ENCODE measurements at places on chromosomes 11 and 22. TPM values are rescaled to one million over a fixed set of nuclear protein-coding genes. Genes with fewer than 3 reads are reported as not detected.
A peak's percentile ranks its signal among the peaks of the same experiment; 100 is the strongest.

DNA sequence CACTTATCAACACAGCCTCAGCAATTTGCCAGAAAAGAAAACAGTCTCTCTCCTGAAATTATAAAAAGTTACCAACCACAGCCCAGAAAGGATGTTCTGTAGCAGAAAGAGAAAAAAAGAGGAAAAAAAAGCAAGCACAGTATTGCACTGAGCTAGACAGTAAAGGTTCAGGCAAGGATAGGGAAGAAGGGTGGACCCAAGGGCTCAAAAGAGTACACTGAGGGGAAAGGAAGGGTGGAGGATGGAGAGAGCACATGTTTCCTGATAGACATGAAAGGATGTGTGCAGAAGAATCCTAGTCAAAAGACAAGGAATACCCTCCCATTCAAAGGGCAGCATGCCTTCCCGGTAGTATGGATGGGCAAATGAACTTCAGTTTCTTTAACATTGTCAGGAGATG lies 59.1 kb downstream of the RRAS2 start:
- no peak for DNase-seq

Gene TNNI2
- 432 TPM for total RNA-seq

DNA sequence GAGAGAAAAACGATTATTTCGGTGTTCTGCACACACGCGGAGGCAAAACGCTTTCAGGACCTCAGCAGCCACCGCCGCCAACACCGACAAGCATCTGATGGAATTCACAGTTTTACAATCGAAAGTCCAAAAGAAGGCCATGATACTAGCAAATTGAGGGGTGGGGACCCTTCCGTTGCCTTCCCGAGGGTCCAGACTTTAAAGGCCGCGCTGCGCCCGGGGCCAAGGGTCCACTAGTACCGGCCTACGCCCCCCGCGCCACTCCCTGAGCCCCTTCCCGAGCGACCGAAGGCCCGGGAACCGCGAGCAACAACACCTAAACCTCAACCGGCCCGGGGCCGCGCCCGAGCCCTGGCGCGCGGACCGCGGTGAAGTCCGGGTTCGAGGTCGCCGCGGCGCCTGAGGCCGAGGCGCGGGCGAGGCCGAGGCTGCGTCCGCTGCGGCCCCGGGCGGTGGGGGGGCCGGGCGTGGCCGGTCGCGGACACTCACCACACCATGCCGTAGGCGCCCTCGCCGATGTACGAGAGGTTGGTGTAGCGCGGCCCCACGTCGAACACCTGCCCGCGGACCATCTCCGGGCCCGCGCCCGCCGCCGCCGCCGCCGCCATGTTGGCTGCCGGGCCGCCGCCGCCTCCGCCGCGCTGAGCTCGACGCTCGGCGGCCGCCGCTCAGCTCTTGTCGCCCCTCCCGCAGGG lies 465 bp downstream of the MAPK1 start:
- DNase-seq: no peak

DNA sequence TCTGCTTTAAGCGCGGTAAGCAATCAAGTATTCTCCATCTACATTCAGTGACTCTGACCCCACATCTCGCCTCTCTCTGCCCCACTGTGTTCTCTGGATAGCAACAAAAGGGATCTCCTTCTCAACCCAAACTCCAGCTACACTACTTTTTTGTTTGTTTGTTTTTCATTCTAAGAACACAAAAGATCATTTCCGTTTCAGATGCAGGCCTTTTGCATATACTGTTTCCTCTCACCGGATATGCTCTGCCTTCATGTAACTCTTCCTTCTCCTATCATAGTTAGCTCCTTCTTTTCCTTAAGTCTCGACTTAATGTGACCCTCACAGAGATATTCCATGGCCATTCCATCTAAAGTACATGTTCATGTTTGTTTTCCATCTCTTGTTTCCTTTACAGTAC lies 179.8 kb upstream of the MTMR2 start:
- DNase-seq: no peak

- DNase-seq: peak; percentile 30
These were observed 21.7 kb upstream of the TNRC6B start for GRCh38 chr22:40156001-40156516.

Gene IL10RA
- not detected for total RNA-seq

Gene CYTH4
- total RNA-seq: not detected

DNA sequence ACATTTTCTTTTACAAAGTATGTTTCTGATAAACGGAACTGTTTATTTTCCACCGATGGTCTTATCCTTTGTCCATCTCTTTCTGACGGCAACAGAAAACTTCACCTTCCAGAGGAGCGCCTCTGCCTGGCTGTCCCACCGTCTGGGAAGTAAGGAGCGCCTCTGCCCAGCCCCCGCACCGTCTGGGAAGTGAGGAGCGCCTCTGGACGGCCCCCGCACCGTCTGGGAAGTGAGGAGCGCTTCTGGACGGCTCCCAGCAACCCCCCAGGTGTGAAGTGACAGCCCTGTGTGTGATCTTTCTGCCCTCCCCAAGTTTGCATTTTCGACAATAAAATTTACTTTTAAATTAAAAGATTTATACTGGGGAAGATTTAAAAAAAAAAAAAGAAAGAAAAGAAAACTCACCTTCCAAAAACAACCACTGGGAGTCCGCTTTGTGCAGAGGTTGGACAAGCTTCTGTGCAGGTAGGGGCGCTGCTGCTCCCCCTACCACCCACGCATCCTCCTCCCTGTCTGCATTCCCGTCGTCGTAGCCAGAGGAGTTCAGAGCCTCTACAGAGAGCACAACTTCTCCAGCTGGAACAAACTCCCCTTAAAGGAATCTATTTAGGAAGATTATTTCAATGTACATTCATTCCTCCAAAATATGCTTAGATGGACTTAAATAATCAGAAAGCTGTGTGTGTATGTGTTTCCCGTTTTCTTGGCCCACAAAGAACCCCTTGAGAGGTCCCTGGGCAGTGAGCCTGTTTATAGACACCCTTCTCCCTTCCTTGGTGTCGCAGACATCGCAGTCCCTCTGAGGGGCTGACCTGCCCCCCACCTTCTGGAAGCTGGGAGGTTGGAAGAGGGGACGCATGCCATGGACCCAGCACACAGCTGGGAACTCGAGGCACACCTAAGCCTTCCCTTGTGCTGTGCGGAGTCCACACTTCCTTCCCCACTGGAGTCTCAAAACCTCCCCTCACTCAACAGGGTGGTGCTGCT lies 849 bp upstream of the APOBEC3B start:
- no peak for DNase-seq

DNA sequence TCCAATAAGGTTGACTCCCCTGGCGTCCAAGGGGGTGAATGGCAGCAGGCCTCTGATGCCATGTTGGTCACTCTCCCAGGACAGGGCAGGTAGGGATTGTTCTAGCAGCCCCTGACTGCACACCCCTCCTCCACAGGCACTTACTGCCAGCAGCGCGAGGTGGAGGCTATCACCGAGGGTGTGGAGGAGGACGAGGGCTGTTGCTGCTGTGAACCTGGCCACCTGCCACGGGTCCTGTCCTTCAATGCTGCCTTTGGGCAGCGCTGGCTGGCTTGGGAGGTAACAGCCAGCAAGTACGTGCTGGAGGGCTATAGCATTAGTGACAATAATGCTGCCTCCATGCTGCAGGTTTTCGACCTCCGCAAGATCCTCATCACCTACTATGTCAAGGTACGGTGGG lies 7.7 kb upstream of the SIPA1 start:
- no peak for DNase-seq

DNA sequence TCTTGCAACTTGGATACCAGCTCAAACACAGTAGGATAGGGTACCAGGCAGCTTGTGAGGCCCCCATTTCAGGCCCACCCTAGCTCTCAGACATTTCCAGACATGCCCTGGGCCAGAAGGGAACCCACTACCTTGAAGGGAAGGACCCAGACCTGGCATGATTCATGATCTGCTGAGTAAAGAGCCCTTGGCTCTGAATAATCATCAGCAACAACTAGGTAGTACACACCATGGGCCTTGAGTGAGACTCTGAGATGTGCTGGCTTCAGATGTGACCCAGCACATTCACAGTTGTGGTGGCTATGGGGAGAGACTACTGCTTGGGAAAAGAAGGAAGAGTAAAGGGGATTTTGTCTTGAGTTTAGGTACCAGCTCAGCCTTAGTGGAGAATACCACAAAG lies 23.6 kb downstream of the JRKL start:
- no peak for DNase-seq

GRCh38 chr11:35525501-35526175 lies at the start of gene PAMR1:
Gene PAMR1 (minus strand): TSS chr11:35525616. CDS start chr11:35525585, 31 bp downstream.
- DNase-seq: no peak

DNA sequence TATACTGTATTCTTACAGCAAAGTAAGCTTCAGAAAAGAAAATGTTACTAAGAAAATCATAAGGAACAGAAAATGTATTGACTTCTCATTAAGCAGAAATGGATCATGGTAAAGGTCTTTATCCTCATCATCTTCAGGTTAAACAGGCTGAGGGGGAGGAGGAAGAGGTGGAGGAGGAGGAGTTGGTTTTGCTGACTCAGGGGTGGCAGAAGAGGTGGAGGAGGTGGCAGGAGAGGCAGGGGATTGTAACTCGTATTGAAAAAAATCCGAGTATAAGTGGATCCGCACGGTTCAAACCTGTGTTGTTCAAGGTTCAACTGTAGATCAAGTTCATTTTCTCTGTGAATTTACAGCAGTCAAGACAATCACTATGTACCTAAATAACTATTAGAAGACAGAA lies 13.0 kb downstream of the GLB1L3 start:
- DNase-seq: no peak

Gene SMIM35
- total RNA-seq: not detected

DNA sequence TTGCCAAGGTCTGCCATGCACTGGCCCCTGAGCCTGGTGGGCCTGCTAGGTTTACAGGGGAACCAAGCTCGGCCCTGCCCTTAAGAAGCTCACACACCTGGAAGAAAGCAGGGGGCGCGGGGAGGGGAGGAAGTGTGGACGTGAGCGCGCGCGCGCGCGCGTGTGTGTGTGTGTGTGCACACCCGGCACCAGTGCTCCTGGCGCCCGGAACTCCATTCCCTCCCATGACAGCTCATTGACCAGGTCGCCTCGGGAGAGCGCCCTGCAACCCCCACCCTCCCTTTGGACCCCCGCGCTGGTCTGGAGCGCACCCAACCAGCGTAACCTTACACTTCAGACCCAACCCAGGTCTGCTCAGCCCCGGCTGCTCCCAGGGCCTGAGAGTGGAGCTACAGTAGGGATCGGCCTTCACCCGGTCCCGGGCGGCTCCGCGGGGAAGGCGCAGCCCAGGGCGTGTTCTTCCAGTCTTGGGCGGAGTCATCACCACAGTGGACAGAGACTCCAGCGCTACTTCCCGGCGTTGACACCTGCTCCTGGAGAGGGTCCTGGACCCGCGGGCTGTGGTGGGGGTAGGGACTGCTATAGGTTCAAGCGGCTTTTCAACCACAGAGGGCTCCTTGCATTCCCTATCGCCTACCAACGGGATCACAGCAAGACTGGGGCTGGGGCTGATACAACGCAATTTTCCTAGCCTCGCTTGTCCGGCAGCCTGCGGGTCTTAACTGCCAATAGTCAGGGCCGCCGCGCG lies 1.5 kb downstream of the GALNT18 start:
- DNase-seq: peak; percentile 51

DNA sequence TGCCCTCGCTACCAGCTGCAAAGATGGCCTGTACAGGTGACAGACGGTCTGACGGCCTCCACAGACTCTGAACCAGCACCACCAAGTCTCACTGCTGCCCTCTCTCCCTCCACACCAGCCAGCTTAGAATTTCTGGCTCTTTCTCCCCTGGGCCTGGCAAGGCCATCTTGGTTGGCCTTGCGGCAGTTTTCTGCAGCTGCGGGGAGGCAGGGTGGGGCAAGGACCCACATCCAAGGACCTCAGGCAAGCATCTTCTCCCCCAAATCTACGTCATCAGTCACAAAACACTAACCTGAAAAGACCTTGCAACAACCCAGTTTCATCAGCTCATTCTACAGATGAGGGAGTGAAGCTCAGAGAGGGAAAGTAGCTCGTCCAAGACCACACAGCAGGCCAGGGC lies 11.7 kb upstream of the POLDIP3 start:
- DNase-seq: no peak

Gene MUC5AC
- total RNA-seq: not detected

DNA sequence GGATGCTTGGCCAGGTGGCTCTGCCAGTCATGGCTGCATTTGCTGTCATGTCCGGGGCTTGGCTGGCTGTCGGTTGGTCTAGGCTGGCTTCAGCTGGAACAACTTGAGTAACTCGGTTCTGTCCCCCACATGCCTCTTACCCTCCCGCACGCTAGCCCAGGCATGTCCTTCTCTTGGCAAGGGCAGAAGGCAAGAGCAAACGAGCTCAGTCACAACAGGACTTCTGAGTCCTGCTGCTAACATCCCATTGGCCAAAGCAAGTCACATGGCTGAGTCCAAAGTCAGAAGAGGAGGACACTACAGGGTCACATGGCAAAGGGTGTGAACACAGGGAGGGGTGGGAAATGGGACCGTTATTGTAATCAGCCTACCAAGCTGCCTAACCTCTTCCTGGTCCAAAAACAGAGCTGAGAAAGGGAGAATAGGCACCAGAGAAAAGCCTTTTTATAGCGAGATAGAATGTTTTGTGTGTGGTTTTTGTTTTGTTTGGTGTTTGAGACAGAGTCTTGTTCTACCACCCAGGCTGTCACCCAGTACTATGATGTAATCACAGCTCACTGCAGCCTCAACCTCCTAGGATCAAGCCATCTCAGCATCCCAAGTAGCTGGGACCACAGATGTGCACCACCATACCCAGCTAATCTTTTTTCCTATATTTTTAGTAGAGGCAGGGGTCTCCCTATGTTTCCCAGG lies 81.9 kb downstream of the MN1 start:
- DNase-seq: no peak

Gene OVCH2
- total RNA-seq: not detected

Gene HEPHL1
- not detected for total RNA-seq

DNA sequence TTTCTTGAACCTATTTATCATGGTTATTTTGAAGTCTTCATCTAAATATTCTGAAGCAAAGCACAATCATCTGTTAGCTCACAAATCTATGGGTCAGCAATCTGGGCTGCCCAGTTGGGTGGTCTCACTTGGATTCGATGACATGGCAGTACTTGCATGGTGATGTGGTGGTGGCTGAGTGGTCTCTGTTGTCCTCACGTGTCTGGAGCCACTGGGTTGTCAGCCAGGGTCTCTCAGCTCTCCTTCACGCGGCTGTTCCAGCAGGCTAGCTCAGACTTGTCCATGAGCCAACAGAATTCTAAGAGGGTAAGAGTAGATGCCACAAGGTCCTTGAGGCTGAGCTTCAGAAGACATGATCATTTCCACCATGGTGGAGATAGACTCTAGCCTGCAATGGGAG lies 66.4 kb upstream of the KCNQ1OT1 start:
- DNase-seq: no peak

Gene PTPMT1
- total RNA-seq: 79.1 TPM
